ENCODE measurements at places on chromosomes 5 and 9. TPM values are rescaled to one million over a fixed set of nuclear protein-coding genes. Genes with fewer than 3 reads are reported as not detected.

Gene CDHR2
- not detected for total RNA-seq

Gene GAPVD1
- total RNA-seq, result 31.4 TPM

- DNase-seq, result no peak
These were observed at the start of gene CD74 for GRCh38 chr5:150412319-150413175. CD74 (minus strand) TSS chr5:150412910; CDS start chr5:150412749, 161 bp downstream.

Gene GPR150
- not detected for total RNA-seq

DNA sequence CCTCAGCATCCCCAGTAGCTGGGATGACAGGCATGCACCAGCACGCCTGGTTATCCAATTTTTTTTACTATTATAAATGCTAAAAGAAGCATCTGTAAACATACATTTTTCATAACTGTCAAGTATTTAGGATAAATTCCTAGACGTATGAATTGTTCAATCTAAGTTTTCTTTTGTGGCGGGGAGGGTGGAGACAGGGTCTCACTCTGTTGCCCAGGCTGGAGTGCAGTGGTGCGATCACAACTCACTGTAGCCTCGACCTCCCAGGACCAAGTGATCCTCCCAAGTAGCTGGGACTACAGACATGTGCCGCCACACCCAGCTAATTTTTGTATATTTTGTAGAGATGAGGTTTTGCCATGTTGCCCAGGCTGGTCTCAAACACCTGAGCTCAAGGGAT lies 52.2 kb downstream of the NR6A1 start:
- DNase-seq, result no peak

GRCh38 chr9:16771356-16771755 lies 99.1 kb downstream of the BNC2 start:
- DNase-seq, result no peak

All from MG63 (cell line).